ENCODE measurements at places on chromosomes 1 and 21.

DNA sequence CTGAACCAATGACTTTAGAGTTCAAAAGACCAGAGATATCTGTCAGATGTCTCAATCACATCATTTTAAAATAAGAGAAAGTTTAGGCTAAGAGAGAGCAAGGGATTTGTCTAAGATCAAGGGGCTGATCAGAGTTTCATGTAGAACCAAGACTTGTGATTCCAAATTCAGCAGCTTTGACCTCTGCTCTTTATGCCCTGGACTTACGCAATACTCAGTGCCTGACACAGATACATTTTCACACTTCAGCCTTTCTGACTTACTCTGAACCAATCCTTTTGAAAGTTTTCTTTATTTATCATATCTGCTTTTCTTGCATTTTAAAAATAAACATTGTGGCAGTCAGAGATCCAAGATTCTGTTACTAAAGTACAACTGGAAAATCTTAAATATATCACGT is 428.0 kb downstream of the PLPP3 start:
- DNase-seq, result no peak

- DNase-seq, result no peak
Observed at GRCh38 chr1:47222476-47222875, 9.5 kb downstream of the TAL1 start.

DNA sequence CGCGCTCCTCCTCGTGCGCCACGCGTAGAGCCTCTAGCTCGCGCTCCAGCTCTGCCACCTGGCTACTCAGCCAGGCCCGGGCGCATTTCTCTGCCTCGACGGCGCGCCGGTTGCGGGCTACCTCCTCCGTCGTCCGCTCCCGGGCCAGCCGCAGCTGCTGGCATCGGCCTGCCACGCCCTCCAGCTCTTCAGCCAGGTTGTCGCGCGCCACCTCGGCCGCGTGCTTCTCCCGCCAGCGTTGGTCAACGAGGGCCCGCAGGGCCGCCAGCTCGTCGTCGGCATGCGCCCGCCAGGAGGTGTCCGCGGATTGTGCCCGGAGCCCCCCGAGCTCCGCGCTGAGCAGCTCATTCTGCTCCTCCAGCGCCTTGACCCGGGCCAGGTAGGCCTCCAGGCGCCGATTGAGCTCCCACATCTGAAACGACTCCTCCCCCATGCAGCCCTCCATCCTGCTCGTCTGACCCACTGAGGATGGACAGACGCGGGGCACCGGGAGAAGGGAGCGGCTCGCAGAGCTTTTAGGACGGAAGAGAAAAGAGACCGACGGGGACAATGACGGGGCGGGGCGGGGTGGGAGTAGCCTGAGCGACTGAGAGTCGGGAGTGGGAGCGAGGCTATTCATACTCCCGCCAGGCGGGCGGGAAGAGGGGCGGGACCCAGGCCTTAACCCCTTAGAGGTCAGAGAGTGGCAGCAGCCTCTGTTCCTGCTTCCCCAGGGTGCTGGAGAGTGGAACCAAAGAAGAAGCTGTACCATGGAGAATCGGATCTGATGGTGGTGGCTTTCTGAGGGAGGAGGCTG is at the start of gene NES:
TSS of gene NES (minus strand) at position 588 of the 796 bp plus-strand sequence. CDS start at position 445, 143 bp downstream.
- DNase-seq, result no peak

GRCh38 chr1:219670426-219671149 is 57.7 kb upstream of the ZC3H11B start:
- no peak for DNase-seq

DNA sequence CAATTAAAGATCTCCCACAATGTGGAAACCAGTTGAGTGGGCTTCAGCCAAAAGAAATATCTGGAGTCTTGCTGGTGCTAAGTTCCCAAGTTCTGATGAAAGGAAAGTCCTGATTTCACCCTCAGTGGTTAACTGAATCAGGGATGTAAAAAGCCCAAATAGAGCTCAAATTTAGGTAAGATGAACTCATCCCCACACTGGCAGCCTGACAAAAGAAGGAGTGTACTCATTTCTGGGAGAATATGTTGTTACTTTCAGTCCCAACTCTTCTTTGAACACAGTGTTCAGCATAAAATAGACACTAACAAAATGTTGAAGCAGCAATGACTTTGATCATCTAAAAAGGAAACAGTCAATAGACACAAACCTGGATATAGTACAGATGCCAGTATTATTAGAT is 91.7 kb downstream of the CHRM3 start:
- no peak for DNase-seq

- no peak for DNase-seq
Observed at GRCh38 chr21:29887313-29888009, 52.3 kb downstream of the GRIK1 start.

- DNase-seq, result no peak
Observed at GRCh38 chr1:41152622-41153044, 89.5 kb downstream of the SCMH1 start.

DNA sequence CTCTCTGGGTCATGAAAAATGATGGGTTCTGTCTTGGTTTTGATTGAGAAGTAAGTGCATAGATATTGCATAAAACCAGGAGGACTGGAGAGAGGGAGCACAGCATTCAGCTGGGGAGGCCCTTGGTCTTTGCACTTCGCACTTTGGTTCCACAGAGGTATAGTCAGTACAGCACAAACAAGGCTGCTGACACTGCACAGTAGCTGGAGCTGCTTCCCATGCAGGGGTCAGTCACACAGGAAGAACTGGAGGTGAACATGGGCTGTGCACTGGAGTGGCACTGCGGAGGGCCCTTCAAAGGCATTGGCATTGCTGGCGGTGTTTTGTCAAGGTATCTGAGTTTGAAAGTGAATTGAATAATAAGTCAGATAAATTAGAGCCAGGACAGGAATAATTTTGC is 4.5 kb upstream of the LCE2D start:
- DNase-seq, result no peak

- DNase-seq, result no peak
Observed at GRCh38 chr1:44345187-44345775, 9.8 kb downstream of the ERI3 start.

- DNase-seq, result no peak
Observed at GRCh38 chr21:32406405-32406804, 6.1 kb upstream of the EVA1C start.

- DNase-seq, result no peak
Observed at GRCh38 chr1:238658763-238659162, 727.6 kb upstream of the CHRM3 start.

DNA sequence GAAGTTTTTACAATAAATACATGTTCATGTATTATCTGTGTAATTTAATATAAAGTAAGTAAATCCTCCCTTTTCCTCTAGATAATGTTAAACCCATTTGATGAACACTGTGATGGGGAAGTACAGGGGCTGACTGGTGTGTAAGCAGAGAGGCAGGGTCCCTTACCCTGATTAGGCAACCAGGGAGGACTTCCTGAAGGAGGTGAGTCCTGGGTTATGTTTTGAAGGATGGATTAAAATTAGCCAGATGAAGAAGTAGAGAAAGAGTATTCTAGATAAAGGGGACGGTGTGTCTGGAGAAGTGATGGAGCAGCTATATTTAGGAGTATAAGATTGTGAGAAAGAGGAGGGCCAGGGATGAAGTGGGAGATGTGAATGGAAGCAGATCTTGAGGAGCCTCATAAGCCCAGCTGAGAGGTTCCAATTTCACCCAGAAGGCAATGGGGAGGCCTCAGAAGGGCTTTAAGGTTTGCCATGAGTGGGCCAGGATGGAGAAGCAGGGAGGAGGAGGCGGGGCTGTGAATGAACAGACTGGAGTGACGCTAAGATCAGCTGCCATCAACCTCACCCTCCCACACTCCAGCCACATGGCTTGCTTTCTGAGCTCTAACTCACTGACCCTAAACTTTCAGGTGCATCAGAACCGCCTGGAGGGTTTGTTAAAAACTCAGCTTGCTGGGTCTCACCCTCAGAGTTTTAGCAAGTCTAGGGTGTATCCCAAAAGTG is 30.9 kb upstream of the ID3 start:
- no peak for DNase-seq

DNA sequence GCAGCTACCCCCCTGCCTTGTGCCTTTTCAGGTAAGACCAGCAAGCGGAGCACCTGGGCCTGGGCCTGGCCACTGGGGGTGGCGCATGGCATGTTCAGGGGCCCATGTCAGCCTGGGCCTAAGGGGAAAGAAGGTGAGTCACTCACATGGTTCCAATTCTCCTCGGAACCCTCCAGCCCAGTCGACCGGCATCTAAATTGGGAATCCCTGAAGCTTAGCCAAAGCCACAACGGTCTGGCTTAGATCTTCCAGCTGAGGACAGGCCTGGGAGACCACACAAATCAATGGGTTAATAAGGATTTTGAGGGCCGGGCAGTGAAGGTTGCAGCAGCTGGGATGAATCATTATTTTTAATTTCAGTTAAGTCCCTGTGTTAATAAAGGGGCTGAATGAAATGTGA is 145.1 kb upstream of the SMYD2 start:
- DNase-seq, result no peak

DNA sequence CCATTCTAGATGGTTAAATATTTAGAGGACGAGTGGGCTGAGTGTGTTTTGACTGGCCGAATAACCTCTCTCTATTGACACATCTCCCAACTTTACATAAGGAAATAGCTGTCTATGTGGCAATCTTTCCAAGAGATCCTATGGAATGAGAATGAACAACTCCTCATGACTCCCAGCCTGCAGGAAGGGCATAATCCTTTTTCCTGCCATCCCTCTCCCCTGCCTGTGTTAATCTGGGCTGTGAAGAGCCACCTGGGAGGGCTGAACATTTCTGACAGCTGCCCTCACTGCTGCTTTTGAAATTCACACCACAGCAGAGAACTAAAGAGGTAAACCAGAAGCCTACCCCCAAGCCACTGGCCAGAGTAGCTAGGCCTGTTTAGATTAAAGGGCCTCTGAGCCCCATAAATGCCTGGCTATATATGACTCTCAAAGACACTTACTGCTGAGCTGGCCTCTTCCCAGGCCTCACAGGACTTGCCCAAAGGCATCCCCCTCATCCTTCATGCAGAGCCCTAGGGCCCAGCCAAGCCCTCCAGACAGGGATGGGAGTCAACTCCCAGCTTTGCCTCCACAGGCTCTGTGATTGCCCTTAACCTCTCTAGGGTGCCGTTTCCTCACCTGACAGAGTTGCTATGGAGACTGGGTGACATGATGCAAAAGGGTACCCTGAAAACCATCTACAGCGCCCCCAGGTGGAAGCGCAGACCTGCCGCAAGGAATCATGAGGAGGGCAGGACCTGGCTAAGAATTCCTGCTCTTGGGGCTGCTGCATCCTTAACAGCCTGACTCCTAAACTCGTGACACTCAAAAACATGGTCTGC is 42.0 kb upstream of the LDLRAP1 start:
- no peak for DNase-seq

- no peak for DNase-seq
Observed at GRCh38 chr1:110488867-110489266, 30.1 kb downstream of the KCNA10 start.

DNA sequence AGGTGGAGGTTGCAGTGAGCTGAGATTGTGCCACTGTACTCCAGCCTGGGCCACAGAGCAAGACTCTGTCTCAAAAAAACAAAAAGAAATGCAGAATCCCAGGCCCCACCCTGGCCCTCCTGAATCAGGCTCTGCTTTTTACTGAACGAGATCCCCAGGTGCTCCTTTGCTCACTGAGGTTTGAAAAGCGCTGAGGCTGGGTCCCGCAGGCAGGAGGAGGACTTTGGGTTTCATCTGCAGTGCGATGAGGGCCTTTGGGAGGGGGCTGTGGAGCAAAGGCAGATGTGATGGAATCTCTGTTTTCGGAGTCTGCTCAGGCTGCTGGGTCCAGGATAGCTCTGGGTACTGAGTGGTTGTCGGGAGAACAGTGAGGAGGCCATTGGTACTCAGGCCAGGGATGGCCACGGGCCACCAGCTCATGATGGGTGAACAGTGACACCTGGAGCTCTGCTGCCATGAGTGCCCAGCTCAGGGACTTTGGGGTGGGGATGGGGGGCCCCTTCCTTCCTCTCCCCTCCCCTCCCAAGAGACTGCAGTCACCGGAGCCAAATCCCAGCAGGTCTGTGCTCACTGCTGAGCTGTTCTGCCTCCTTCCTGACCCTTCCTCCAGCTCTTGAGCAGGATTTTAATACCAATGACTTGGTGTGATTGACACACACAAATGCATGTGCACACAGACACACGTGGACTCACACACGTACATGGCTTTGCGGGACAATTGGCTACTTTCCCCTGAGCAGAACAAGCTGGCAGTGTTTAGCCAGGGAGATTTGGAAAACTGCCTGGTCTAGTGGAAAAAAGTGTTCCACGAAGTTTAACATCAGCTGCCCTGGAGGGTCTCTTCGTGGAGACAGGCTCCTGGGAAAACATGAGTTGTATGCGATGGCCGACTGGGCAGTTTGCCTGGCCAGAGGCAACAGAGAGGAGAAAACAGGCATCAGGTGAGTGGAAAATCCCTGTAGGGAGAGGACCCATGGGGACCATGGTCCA is 3.6 kb upstream of the DHRS3 start:
- DNase-seq, result no peak

DNA sequence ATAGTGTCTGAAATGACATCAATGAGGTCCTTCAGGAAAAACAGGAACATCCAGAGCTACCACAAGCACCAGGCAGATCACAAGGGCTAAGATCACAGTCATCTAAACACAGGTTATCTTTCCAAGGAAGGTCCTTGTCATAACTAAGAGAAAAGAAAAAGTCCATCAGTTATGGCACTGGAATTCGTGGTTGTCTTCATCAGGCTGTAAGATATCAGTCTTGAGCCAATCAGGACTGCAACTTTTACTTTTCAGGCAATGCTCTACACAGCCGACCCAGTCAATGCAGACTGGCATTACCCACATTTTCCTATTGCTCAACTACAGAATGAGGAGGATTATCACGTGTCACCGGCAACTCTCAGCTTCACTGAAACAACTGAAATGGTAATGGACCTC is 26.4 kb downstream of the SORT1 start:
- DNase-seq, result no peak

DNA sequence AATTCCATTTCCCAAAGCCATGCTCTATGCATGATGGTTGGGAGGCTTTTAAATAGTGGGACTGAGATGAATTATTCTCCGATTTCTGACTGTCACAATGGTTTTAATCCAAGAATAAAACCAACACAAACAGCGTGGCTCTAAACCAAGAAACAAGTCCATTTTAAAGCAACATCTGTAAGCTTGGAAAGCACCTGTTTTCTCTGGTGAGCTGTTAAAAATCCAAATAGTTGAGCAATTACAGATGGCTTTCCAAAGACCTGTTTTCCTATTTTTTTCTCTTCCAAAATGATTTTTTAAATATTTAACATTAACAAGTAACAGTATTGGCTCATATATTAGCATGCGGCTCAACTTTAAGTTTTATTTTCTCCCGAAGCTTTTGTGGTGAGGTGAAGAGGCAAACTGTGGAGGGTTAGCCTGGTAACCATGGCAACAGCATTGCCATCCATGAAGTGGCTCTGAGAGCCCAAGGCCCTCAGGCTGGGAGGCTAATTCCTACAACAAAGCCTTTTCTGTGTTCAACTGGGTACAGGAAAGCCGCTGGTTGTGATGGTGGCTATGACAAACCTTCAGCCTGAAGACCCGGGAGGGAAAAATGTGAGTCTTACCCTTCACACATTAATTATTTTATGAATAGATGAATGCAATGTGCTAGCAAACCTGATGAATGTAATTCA is 56.7 kb upstream of the B3GALT5 start:
- DNase-seq, result no peak

GRCh38 chr1:230000493-230001184 is 66.4 kb upstream of the GALNT2 start:
- DNase-seq, result no peak
